ENCODE measurements at places on chromosomes 7 and 10.

DNA sequence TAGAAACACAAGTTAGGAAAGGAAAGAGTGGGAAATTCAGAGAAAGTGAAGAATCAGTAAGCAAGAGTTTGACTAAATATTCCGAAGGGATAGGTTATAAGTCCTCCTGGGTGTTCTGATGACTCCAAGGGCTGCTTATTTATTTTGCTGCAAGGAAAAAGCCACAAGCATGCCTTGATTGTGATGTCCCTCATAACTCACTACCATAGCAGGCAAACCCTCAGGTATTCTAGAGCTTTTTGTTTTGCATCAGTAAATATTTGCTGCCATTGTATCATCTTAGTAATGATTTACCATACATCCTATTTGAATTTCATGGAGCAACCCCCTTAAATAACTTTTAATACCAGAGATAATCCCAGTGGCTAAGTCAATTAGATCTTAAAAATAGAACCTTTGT, 688.1 kb downstream of the SUGCT start:
- DNase-seq, result no peak

DNA sequence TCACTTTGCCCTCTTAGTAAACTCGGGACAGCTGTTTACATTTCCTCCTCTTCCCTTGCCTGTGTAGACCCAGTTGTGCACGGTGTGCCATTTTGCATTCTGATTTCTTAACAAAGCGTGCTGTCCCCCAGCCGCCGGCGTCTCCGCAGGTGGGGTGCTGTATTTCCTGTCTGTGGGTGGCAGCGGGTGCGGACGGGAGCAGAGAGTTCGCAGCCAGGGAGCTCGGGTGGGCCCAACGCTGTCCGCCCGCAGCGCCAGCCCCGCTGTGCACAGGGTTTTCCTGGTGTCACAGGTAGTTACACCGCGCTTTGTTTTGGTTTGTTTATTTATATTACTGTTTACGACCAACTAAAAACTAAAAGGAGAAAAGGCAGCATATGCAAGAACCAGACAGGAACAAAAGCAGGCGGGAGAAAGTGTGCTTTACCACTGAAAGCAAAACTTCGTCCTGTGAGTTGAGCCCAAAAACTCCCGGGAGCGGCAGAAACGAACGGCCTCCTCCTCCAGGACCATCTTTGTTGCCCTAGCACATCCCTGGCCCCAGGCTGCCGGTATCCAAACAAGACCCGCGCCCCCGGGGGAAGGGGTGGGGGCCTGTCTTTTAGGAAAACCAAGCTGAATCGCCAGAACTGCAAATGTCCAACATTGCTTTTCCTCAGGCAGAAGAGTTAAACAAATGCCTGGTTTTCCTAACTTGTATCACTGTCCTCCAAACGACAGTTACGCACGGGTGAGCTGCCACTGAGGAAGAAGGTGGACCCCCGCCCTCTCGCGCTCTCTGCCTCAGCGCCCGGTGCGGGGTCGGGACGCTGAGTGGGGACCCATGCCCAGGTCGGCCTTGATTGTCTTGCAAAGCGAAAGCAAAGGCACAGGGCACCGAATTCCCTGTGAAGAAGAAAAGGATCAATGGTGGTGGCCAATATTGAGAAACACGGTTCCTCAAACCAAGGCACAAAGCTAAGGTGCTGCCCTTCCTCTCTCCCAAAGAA, 45.9 kb upstream of the DRGX start:
- no peak for DNase-seq

GRCh38 chr10:99993701-99994689, 15.8 kb downstream of the DNMBP start:
- no peak for DNase-seq

DNA sequence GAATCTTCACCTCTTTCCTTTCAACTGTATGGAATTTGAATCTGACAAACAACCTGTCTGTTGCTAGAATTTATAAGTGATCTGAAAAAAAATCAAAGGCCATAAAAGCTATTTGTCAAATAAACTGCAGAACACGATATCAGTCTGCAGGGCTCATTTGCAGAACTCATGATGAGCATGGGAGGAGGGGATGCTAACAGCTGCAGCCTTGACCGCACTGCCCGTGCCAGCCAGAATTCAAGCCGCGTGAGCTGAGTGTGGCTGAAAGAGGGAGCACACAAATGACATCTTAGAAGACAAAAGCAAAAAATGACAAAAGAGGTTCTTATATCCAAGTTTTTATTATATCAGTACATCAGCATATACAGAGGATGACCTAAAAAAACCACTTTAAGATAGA, 15.7 kb downstream of the LRRTM3 start:
- no peak for DNase-seq

DNA sequence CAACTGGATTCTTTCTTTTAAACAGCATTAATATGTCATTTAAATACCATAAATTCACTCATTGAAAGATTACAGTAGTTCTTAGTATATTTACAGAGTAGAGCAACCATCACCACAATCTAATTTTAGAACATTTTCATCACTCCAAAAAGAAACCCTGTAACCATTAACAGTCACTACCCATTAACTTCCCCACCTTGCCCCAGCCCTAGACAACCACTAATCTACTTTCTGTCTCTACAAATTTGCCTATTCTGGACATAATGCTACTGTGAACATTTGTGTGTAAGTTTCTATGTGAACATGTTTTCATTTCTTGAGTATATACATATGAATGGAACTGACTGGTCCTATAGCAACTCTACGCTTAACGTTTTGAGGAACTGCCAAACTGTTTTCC, 42.4 kb downstream of the P4HA1 start:
- DNase-seq, result no peak

DNA sequence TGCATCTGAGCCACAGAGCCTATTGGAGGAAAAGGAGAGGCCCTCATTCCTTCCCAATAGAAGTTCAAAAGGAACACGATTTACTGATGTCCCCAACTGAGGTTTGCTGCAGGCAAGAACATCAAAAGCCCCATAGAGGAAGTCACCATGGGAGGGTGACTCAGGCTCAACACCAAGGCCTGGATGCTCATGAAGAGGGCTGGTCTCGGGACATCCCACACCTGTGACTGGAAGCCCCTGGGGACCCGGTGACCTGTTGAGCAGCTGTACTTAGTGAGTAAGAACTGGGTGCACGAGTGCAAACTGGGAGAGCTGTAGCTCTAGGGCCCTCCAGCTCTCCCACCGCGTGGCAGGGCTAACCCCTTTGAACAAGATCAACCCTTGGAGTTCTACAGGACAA, 38.0 kb downstream of the CYTH3 start:
- no peak for DNase-seq

GRCh38 chr10:123787566-123787965, 104.0 kb downstream of the CPXM2 start:
- no peak for DNase-seq

DNA sequence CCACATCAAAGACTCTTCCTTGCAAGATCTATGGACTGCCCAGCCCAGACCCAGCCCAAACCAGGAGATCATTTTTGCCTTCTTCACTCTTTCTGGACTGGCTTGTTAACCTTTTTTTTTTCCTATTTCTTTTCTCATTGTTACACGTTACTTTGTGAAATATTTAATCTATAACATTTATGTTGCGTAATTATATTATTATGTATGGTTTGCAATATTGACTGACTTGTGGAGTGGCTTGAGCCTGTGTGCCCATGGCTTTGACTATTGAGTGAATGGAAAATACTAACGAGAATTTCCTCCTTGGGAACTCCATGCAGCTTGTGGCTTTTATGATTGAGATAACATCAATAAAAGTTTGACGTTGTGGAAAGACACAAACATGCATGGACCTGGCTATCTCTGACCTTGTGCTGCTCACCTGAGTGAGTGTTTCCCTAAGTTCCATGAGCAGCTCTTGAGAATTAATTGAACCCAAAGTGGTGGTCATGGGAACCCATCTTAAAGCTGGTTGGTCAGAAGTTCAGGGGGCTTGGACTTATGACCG, 1641.3 kb upstream of the LRRTM3 start:
- no peak for DNase-seq

DNA sequence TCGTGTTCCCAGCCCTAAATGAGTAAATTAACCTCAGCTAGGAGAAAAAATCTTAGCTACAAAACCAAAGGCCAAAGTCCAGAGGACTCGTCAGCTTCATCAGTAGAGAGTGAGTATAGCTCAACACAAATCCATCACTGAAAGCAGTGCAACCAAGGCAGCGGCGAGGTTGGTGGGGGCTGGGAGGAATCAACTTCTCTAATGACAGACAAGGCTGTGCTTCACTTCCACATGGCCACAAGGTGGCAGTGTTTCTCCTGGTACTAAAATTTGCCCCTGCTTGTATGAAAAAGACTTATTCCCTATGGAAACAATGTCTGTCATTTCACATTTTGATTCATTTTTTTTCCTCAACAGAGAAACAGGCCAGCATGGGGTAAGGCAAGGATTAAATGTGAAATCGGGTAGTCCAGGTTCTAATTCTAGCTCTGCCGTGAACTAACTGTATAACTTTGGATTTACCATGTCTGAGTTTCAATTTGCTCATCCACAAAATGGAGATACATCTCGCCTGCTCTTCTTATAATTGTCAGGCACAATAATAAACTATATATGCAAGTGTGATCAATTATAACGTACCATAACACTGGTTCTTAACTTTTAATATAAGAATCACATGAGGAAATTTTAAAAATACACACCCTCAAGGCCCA, 39.3 kb downstream of the FAS start:
- peak; percentile 37 for DNase-seq

DNA sequence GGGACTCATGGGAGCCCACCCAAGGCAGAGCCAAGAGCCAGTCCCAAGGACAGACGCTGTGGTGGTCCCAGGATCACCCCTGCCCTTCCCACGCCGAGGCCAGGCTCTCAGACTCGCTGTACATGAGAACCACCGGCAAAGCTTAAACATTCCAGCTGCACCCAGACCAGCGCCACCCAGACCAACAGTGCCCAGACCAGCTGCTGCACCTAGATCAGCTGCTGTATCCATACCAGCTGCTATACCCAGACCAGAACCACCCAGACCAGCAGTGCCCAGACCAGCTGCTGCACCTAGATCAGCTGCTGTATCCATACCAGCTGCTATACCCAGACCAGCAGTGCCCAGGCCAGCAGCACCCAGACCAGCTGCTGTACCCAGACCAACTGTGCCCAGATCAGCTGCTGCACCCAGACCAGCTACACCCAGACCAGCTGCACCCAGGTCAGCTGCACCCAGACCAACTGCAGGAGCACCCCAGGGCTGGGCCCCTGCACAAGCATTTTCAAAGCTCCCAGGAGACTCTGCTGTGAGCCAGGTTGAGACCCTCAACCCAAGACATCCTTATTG, 47.9 kb upstream of the CNPY1 start:
- no peak for DNase-seq

GRCh38 chr10:32970910-32971309, 12.9 kb upstream of the ITGB1 start:
- no peak for DNase-seq

GRCh38 chr7:108086962-108087361, 43.2 kb downstream of the LAMB4 start:
- DNase-seq, result no peak

DNA sequence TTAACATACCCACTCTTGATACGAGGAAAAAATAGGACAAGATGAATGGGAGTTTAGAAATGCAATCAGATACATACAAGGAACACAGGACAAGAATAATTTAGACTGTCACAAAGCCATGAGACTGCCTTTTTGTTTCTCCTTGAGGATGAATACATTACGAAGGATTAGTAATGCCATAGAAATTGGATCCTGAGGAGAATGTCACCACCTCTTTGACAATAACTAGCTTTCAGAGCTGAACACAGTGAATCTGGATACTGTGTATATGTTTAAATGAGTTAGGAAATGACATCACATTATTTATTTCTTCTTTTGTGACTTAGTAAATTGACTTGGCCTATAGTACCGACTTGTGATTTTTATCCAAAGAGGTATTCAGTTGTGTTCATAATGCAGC, 596.3 kb upstream of the CNTNAP2 start:
- DNase-seq, result no peak

GRCh38 chr7:31648288-31648687, 38.7 kb upstream of the PPP1R17 start:
- DNase-seq, result no peak

DNA sequence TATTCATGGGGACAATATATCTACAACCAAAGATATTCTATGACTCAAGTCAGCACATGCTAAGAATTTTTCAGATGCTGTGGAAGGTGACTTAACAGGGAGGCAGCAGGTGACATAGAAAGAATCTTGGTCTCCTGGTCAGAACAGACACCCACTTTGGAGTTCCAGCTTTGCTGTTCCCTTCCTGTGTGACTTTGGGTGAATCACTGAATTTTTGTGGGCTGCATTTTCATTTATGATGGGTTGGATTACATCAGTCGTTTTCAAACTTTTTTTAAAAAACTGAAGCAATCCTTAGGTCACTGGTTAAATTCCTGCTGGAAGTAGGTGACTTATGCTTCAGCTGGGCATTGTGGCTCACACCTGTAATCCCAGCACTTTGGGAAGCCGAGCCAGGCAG, 24.9 kb downstream of the RGR start:
- no peak for DNase-seq

GRCh38 chr10:6721480-6721879, 141.4 kb upstream of the PRKCQ start:
- no peak for DNase-seq

GRCh38 chr10:131261890-131262475, 49.5 kb downstream of the TCERG1L start:
- no peak for DNase-seq

DNA sequence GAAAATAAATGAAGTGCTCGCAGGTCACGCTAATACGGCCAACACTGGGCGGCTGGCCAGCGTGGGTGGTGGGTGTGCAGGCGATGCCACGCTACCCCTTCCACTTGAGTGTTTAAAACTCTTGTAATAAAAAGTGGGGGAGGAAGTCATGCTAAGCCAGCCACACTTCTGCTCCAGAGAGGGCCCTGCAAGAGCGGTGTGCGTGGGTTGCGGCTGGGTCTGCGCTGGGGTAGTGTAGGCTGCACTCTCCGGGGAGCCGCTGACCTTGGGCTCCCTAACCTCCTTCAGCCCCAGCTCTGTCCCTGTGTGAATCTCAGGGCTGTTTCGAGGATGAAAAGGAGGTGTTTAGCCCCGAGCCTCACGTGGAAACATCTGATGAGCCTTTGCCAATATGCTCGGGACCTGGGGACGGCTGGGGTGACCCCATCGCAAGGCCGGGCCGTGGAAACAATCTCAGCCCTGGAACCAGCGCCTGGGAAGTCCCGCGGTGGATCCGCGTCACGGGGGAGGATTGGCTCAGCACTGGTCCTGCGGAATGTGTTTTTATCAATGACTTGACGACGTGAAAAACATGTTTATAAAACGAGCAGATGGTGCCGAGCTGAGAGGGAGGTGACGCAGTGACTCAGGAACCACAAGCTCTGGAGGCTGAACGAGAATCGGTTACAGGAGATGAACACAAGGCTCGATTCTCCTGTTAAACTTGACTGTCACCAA, 278.5 kb downstream of the DNAJB6 start:
- DNase-seq, result no peak

All from NK-92 treated with Interleukin-12 subunit alpha and Interleukin-12 subunit beta, amount 100 ng/mL, for 24 hours (cell line).